ENCODE measurements at places on chromosomes 2 and 18.

GRCh38 chr18:13386891-13387801 is 168.6 kb downstream of the LDLRAD4 start:
- DNase-seq, result no peak

- no peak for DNase-seq
These were observed at the start of gene C2orf92 for GRCh38 chr2:97669448-97669847. TSS of gene C2orf92 (plus strand) at chr2:97669713. CDS start at chr2:97669789, 76 bp downstream.

DNA sequence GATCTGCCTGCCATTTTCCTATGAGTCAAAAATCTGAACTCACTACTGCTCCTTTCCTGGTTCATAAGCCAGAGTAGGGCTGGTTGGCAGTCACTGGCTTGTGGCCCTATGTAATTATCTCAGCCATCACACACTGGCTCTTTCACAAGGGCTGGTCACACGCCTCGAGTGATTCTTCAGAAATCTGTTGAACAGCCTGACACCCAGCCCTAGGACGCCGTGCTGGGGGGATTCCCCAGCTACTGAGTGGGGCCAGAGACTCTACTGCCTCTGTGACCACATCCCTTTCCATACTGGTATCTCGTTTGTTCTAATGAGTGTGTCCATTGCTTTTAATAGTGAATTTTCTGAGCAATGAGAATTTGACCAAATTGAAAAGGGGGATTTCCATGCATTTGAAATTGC is 45.8 kb upstream of the RBM44 start:
- DNase-seq, result no peak

DNA sequence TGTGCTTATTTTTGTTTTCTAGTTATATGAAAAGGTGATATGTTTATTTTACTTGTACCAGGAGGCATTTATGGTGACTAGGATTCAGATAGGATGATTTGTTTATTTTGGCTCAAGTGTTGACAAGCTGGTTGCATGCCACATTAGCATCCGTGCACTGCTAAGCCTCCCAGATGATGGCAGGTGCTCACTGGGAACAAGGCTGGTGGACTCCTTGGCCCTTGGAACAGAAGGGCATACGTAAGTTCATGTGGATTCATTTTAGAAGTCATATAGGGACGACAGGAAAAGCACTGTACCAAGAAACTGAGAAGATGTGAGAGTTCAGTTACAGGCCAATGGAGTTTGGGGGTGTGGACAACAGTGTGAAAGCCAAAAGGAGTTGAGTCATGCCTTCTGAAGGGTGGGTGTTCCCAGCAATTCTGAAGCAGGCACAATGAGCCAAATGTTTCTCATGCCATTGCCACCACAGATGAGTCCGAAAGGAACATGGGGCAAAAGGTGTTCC is 166.2 kb downstream of the PHLPP1 start:
- no peak for DNase-seq

GRCh38 chr2:33835911-33836310 is 236.8 kb upstream of the FAM98A start:
- DNase-seq, result no peak

GRCh38 chr2:127094509-127095366 is 12.2 kb downstream of the BIN1 start:
- no peak for DNase-seq

- no peak for DNase-seq
These were observed 30.3 kb downstream of the ALMS1 start for GRCh38 chr2:73415906-73416305.

DNA sequence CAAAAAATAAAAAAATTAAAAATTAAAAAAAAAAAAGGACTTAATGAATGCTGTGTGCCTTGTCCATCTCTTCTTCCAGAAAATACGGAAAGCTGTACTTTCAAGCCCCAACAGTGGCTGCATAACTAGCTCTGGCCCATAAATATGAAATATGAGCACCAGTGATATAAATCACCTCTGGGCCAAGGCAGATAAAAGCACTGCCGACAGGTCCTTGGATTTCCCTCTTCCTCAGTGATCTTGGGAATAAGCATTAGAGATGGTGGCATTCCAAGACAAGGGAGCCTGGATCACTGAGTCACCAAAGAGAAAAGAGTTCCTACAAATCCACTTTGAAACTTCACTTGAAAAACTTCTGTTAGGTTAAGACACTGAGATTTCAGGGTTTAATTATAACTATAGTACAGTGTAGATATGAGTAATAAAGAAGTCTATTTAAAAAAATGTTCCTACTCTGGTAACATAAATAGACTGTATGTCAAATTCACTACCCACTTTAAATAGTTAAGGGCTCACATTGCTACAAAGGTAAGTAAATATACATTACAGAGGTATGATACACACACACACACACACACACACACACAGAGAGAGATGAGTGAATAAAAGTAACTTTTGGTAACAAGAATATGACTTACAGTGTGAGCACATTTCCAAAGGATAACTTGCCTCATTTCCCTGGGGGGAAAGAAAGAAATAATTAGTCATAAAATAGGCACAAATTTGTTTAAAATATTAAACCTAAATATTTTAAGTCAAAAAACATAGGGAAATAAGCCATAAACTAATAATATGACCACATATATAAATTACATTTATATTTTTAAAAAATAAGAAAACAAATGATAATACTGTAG is 35.6 kb downstream of the PPP3R1 start:
- DNase-seq, result no peak

DNA sequence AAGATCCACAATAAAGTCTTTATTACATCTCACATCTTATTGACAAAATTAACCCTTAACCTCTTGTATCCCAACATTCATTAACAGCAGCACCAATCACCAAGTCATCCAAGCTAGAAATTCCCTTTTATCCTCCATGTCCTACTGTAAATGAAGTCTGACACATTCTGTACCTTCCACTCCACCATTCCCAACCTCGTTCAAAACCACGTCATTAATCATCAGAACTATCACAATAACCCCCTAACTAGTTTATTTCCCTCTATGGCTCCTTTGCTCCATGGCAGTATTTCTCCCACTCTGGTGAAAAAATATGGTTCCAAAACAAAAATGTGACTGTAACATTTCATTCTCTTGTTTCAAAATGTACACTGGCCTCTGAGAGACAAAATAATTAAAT is 1626.2 kb downstream of the LRP1B start:
- DNase-seq, result no peak

- DNase-seq, result no peak
These were observed 9.1 kb upstream of the ATG16L1 start for GRCh38 chr2:233242231-233242927.

DNA sequence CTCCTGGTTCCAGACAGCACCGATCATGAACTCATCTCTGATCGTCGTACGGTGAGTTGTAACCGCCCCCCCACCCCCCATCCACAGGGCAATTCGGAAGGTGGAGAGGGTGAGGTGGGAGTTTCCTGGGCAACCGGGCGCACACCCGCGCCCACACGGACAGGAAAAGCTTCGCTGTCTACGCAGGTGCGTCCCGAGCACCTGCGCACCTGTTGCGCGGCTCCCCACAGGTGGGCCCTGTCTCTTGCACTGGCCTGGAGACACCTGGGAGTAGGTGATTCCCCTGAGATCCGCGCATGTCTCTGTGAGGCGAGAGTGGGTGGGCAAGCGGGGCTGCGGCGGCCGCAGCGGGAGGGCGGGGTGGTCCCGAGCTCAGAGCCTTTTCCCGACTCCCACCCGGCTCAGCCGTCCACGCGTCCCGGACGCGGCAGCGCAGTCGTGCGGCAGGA is 459 bp upstream of the ATP6V1C2 start:
- no peak for DNase-seq

- DNase-seq, result no peak
These were observed 185.4 kb upstream of the SKOR2 start for GRCh38 chr18:47436871-47437270.

DNA sequence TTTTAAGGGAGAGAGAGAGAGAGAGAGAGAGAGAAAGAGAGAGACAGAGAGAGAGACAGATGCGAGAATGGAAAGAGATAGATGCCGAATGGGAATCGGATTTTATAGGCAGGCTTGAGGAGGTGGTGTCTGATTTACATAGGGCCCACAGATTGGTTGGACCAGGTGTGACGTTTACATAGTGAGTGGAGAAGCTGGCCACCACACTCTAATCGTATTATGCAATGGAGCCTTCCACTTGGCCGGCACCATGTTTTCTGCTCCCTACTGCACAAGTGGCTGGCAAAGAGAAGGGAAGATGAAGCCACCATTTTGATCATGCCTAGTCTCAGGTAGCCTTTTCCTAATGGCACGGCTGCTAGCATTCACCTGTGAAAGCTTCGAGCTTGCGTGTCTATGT is 33.9 kb downstream of the CD8B2 start:
- DNase-seq, result no peak

DNA sequence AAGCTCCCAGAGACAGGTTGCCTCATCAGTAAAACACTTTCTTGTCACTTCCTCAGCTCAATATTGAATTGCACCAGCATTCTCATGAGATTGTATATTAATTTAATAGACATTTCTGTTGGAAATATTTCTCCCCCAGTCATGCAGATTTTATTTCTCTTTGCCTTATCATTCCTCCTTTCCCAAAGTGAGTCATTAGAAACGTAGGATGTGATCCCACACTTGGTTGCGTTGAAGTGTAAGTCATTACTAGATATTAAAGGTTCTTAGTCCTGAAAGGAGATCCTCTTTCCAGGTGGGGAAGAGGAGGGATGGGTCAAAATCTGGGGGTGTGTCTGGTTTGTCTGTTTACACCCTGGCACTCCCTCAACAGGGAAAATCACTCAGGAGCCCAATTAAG is 438.2 kb downstream of the SLC4A3 start:
- no peak for DNase-seq

DNA sequence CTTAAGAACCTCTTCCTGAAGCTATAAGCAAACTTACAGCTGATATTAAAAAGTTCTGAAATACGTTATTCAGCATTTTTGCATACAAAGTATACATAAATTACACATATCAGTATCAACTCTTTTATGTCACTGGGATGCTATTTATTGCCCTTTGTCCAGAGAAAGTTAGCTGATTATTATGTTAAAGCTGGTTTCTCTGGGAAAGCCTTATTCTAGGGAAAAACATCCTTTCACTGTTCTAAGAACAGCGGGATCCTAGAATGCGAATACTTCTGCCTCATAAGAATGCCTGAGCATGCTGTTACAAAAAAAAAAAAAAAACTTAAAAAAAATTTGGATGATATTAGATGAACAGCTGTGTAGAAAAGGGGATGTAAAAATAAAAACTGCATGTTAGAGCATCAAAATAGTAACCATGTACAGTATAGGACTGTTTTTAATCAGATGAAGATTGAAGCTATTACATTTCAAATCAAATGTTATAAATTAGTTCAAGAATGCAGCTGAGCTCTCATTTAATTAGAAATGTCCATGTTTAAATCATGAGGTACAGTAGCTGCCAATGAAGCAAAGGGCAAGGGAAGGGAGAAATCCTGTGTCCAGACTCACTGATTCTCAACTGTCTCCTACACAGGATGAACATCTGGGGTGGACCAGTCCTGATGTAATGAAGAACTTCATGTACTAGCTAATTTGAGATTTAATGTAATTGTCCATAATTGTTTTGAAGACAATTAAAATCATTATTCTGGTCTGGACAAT is 8.2 kb downstream of the FTCDNL1 start:
- no peak for DNase-seq

- no peak for DNase-seq
These were observed 66.2 kb downstream of the MAP4K4 start for GRCh38 chr2:101763496-101764333.

DNA sequence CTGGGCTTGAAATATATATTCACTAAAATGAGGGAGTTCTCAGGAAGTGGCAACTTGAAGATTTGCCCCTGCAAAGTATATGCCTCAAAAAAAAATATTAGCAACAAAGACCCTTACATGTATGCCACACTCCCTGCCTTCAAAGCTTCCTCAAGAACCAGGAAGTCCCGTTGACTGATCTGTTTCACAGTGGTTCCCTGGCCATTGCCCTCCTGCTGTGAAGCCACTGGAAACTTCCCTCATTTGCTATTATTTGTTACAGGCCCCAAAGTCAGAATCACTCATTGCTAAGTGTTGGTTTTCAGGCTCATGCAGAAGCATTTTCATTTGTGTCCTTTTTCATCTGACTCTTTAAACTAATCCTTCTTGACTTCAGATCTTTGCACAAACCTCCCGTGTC is 421.5 kb downstream of the ZNF521 start:
- DNase-seq, result no peak

GRCh38 chr2:200966770-200967169 is 3.3 kb upstream of the ORC2 start:
- DNase-seq, result no peak

GRCh38 chr18:62399276-62399675 is 74.2 kb downstream of the TNFRSF11A start:
- no peak for DNase-seq

- DNase-seq, result no peak
These were observed 2.1 kb upstream of the RNF152 start for GRCh38 chr18:61894751-61895524.

DNA sequence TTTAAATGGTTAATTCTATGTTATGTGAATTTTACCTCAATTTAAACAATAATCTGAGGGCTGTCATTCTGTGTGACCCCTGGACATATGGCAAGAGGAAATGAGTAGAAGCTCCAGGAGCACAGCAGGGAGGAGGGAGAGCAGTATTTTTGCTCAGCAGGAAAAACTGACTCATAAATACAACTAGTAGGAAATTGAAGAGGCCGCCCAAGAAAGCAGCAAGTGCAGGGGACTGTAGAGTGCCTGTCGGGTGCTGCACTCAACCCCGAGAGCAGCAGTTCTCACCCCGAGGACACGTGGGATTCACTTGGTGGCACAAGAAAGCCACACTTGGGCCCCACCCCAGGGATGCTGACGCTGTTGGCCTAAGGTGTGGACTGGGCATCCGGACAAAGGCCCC is 60.8 kb downstream of the NPAS2 start:
- DNase-seq, result no peak

DNA sequence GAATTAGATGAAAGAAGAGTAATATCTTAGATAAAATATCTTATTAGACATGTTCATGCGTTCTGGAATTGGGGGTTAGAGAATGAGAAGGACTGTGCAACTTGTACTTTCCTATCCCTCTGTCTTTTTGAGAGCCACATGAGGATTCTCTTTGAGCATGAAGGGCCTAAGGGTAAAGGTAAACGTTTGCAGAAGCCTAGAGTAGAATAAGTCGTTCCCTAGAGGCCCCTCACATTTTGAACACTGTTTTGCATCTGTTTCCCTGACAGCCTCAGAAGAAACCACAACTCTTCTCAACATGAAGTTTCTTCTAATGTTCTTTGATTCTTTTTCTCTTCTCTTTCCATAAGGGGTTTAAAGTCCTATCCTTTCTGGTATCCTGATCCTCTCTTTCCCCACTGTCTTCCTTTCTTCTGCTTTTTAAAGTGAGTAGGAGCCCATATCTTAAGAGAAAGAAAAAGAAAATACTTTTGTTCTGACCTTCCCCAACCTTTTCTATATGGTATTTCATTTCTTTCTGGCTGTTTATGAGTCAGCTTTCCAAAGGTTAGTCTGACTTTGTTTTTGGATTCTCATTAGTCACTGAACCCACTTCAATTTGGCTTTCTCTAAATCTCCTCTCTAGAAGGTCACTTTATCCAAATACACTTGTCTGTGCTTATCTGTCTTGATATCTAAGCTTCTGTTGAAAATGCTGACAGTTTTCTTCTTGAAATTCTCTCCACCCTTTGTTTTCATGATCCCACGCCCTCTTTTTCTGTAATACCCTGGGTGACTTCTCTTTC is 34.8 kb downstream of the PPP1R1C start:
- DNase-seq, result no peak

Data from stimulated activated CD8-positive, alpha-beta memory T cell treated with anti-CD3 and anti-CD28 coated beads, Interleukin-15, amount 100 ng/mL, for 4 hours (primary cell).